ENCODE measurements at places on chromosomes 4 and X.

GRCh38 chr4:16160457-16160856, 65.8 kb downstream of the TAPT1 start:
- DNase-seq, result no peak

- no peak for DNase-seq
Measured at GRCh38 chr4:103292959-103293358, 94.8 kb upstream of the CENPE start.

DNA sequence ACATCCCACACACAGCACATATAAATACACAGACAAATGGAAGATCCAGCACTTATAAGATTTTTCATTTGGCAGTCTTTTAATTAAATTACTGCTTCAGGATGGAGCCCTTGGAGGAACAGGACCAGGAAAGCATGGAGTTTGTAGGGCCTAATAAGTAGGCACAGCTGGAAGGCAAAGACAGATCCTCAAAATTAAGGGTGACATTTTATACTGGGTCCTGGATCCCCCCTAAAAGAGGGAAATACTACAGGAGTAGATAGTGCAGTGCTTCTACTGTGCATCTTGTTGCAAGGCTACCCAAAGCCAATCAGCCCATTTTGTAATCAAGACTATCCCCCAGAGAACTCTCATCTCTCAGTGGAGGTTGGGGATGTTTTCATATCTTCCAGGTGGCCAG, 1860.7 kb upstream of the PCDH10 start:
- DNase-seq, result no peak

- DNase-seq, result no peak
Measured at GRCh38 chrX:133294126-133294525, 76.0 kb upstream of the TFDP3 start.

- no peak for DNase-seq
Measured at GRCh38 chrX:38103857-38104812, 97.8 kb downstream of the SYTL5 start.

GRCh38 chrX:110204986-110205385, 112.9 kb downstream of the AMMECR1 start:
- DNase-seq, result no peak

DNA sequence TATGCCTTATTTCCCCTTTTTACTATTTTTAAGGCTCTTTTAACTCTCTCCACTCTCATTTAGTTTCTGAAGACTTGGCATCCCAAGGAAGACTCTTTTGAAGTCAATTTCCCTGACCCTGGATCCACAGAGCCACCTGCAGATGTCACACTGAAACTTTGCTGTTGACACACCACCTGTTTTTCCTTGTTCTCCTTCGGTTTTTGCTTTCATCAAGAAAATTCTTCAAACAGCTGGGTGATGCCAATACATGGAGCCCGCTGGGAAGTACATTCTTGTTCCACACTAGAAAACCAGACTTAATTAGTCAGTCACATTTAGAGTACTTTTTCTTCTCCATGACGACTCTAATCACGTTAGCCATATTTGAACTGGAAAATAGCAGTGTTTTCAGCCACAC, 293.9 kb downstream of the PDGFC start:
- no peak for DNase-seq

GRCh38 chrX:37975421-37975820, 30.9 kb upstream of the SYTL5 start:
- DNase-seq, result no peak

GRCh38 chr4:54658252-54659093, 716 bp downstream of the KIT start:
- peak; percentile 100 for DNase-seq

- no peak for DNase-seq
Measured at GRCh38 chrX:25067271-25068172, 51.8 kb upstream of the ARX start.

DNA sequence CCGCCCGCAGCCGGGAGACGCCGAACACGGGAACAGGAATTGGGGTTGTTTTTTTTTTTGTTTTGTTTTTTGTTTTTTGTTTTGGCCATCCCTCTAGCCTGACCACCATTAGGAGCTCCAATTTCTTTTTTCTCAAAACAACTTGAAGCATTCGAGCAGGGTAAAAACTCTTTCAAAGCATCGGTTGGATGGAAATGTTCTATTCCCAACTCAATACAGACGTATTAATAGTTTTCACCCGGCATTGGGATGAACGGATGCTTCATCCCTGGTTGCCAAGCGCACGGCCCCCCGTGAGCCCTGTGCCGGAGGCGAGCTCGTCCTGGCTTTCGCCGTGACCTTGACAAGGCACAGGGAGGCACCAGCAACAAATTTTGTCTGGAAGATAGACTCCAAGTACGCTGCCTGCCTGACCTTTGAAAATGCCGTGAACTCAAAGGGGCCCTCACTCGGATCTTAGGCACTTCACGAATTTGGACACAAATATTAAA, 352 bp upstream of the MAP3K15 start:
- no peak for DNase-seq

GRCh38 chr4:93779228-93779627, 49.3 kb upstream of the ATOH1 start:
- no peak for DNase-seq

DNA sequence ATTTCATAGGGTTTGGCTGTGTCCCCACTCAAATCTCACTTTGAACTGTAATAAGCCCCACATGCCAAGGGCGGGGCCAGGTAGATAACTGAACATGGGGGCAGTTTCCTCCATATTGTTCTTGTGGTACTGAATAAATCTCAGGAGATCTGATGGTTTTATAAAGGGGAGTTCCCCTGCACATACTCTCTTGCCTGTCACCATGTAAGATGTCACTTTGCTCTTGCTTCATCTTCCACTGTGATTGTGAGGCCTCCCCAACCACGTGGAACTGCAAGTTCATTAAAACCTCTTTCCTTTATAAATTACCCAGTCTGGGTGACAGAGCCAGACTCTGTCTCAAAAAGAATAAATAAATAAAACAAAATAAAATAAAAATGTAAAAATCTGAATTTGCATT, 95.9 kb downstream of the PDS5A start:
- no peak for DNase-seq

DNA sequence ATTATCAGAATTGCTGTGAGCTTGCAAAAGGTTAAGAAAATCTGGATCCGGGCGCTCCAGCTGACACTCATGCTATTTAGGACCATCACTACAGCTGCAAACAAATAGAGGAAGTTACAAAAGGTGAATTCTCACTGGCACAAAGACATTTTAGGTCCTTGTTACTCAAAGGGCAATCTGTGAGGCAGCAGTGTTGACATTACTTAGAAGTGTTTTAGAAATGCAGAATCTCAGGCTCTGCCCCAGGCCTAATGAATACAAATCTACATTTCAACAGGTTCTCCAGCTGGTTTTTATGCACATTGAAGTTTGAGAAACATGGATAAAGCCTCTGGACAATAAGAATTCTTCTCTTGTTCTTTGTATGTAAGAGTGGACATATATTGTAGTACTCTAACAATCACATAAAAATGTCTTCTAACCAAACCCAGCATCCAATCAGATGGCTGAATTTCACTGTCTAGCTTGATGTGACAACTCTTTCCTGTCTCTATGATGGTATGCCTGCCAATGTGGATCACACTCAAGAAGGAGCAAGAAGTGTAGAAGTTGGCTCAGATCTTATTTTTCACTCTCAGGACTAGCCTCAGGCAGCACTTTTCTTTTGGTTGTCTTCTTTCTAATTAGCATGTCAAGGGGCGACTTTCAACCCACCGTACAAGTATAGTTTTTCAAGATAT, 18.8 kb downstream of the SLC7A11 start:
- peak; percentile 33 for DNase-seq

DNA sequence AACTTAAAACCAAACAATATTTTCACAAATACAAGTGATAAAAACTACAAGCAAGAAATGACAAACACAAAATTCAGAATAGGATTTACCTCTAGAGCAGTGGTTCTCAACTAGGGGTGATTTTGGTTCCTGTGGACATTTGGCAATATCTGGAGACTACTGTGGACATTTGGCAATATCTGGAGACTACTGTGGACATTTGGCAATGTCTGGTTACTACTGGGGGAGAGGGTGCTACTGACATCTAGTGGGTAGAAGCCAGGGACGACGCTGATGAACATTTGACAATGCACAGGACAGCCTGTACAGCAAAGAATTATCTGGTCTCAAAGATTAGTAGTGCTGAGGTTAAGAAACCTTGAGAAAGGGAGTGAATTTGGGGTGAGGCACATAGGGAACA, 169.8 kb downstream of the CLCN4 start:
- DNase-seq, result no peak

All from NCI-H1930 (cell line).